Mammary epithelial cell (primary cell): ENCODE measurements at places on chromosomes 4 and X. TPM values are rescaled to one million over a fixed set of nuclear protein-coding genes. Genes with fewer than 3 reads are reported as not detected.

DNA sequence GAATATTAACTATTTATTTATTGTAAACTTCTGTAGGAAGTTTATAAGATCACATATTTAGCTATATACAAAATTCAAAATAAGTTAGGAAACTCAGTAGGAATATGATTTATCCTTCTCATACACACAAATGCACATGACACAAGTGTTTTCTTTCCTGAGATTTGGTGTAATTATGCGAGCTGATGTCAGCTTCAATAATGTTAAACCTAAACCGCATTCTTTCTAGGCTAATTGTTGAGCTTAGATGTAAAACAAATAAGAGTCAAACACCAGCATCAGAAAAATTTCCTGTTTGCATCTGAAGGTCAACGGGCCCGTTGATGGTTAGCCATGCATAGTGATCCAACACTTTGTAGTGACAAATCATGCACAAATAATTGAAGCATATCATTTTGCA lies 30.8 kb downstream of the RASGEF1B start:
- DNase-seq, result no peak

- DNase-seq, result peak; percentile 87
These were observed 14.8 kb upstream of the ART3 start for GRCh38 chr4:76059750-76060149.

DNA sequence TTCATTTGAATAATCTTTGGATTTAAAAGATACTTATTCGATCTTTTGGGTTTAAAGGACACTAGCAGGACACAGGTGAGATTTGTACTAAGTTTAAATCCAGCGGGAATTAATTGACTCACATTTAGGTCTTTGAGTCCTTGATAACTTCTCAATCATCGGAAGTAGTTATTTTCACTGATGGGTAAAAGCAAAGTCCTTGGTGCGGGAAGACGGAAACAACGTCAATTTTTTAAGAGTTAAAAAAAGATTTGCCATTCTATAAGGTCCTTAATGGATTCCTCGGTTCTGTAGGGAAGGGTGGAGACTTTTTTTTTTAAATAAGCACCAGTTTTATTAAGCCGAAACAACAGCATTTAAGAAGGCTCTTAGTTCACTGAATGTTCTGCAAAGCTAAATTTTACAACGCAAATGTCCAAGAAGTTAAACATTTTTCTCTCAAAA lies 2.9 kb downstream of the TMSB4X start:
- DNase-seq, result no peak

DNA sequence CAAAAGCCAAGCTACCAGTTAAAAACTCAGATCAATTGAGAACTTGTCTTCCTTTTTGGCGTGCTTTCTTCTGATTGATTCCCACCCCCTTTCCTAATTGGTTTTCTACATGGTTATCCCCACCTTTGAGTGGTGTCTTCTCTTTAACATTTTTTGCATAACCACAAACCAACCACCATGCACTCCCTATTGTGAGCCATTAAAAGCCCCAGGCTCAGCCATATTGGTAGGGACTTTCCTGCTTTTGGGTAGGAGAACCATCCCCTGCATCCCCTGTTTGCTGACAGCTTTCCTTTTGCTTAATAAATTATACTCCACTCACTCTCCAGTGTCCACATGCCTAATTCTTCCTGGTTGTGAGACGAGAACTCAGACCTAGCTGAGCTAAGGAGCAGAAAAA lies 1651.4 kb upstream of the IGFBP7 start:
- no peak for DNase-seq

- peak; percentile 43 for DNase-seq
These were observed 6.8 kb upstream of the CLCN5 start for GRCh38 chrX:49915361-49916222.

DNA sequence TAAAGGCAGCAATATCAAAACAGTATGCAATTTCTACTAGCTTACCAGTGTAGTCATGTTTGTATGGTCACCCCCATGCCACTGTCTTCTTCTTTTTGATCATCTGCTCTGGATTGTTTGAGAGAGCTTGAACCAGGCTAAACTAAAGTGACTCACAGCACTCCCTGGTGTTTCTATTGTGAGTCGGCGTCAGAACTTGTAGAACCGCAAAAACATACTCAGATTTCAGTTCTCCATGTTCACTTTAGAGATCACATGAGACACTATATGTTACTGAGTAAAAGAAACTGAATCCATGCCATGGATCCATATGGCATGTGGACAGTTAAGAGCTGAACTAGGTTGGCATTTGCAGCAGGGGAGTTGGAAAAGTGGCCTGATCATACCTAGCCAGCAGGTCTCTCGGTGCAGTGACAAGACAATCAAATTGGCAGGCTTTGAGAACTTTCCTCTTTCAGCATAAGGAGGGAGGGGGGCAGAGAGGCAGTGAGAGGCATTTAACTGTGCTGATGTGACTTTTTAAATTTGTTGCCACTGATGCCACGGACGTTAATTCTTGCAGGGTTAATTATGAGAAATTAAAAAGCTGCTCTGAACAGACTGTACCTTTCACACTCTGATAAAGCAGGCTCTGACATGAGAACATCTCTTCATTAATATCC lies 88.4 kb downstream of the AFF2 start:
- DNase-seq, result peak; percentile 38

The P2RY4 gene
- 0.26 TPM in 1 of 2 replicates, not detected in the other for total RNA-seq

The BMP3 gene
- not detected in 2 replicates for total RNA-seq

The YY2 gene
- 1.5 TPM for total RNA-seq
